ENCODE measurements at places on chromosomes 13 and 19. TPM values are rescaled to one million over a fixed set of nuclear protein-coding genes. Genes with fewer than 3 reads are reported as not detected.

TLE6 gene
- 0.41 TPM for total RNA-seq

- no peak for DNase-seq
- H3K4me3 ChIP-seq: peak overlapping the region; percentile 17
- peak overlapping the region; percentile 67 for H3K27ac ChIP-seq
- peaks cover 37% of the 10 kb centered on the region for H3K4me1 ChIP-seq
- no peaks in the 10 kb centered on the region for H3K27me3 ChIP-seq
These were observed 4.9 kb downstream of the RCBTB2 start for GRCh38 chr13:48527955-48528354.

DNA sequence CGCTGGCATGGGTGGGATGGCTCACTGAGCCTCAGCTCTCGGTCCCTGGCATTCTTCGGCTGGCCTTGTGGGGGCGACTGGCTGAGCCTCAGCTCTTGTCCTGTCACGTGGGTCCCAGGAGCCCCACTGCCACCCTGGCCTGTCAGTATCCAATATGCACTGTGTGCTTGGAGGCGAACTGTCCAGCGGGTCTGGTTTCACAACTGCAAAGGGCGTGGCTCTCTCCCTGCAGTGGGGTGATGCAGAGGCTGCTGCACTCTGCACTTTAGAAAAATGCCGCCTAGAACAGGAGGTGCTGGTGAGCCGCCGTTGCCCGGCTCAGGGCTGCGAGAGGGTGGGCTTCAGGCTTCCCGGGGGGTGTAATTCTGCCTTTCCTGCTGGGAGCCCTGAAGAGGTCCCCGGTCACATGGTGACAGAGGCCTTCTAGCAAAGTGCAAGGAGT is 17.0 kb upstream of the TMEM255B start:
- H3K4me1 ChIP-seq: no peaks in the 10 kb centered on the region
- no peak for DNase-seq
- H3K27me3 ChIP-seq: peaks cover 6% of the 10 kb centered on the region
- H3K27ac ChIP-seq: no peak overlapping the region
- no peak overlapping the region for H3K4me3 ChIP-seq

ZNF723 gene
- not detected for total RNA-seq

DNA sequence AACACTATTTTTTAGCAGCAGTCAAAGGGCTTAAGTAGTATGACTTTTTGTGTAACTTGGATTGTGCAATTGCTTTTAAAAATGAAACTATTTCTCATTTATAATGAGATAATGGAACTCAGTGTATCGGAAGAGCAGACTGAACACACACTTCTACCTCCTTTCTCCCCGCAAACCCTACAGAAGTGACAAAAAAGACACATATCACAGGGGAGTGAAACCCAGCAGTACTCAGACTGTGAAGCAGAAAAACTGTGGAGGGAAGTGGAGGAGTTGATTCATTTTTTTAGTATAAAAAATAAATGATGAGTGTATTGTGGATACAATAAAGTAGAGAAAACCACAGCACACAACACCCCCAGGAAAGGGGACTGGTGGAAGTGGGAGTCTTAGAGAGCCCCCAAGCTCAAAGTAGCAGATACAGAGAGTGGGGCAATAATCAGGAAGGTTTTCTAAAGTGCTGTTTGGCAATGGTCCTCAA is 9.7 kb downstream of the LPAR6 start:
- H3K27ac ChIP-seq: peak overlapping the region; percentile 93
- no peak overlapping the region for H3K4me3 ChIP-seq
- no peak for DNase-seq
- H3K36me3 ChIP-seq: no peaks in the 10 kb centered on the region
- no peaks in the 10 kb centered on the region for H3K27me3 ChIP-seq

GRCh38 chr13:94800423-94800822 is 88.1 kb upstream of the SOX21 start:
- H3K27me3 ChIP-seq: no peaks in the 10 kb centered on the region
- H3K27ac ChIP-seq: no peak overlapping the region
- H3K4me3 ChIP-seq: no peak overlapping the region
- H3K4me1 ChIP-seq: no peaks in the 10 kb centered on the region
- no peaks in the 10 kb centered on the region for H3K36me3 ChIP-seq
- no peak for DNase-seq

DNA sequence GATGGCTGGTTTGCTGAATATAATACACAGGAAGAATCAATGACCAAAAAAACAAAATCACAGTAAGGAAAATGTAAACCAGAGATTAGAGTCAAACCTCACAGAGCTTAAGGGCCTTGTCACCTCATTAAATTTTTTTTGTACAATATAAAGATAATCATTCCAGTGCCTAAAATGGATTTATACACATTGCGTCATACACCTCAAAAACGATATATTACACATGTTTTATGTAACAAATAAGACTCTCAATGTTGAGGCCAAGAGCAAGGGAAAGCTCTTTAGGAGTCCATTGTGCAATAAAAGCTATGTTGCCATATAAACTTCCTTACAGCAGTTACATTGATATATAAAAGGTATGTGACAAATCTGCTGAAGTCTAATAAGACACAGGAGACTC is 856.7 kb upstream of the SLITRK1 start:
- no peaks in the 10 kb centered on the region for H3K4me1 ChIP-seq
- no peaks in the 10 kb centered on the region for H3K27me3 ChIP-seq

GRCh38 chr13:42633495-42633894 is 59.5 kb downstream of the TNFSF11 start:
- no peak for DNase-seq
- no peaks in the 10 kb centered on the region for H3K27me3 ChIP-seq
- H3K4me1 ChIP-seq: no peaks in the 10 kb centered on the region
- no peak overlapping the region for H3K4me3 ChIP-seq
- H3K36me3 ChIP-seq: no peaks in the 10 kb centered on the region

DNA sequence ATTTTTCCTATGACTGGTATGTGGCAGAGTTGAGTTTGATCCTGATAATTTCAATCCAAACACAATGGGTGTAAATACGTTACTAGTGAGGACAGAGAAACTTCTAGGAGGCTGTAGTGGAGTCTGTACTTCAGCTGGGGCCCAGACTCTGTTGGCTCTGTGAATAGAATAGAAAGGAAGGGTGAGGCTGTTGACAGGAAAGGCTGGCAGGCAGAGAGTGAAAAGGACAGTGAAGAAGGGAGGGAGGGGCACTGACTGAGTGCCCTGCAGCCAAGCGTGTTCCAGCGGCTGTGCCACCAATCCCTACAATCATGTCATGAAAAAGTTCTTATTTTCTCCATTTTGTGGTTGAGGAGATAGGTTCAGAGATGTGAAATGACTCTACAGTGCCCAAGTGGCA is 80.5 kb downstream of the MBNL2 start:
- no peak overlapping the region for H3K4me3 ChIP-seq
- no peaks in the 10 kb centered on the region for H3K27me3 ChIP-seq
- H3K36me3 ChIP-seq: no peaks in the 10 kb centered on the region
- H3K27ac ChIP-seq: peak overlapping the region; percentile 29
- H3K4me1 ChIP-seq: peaks cover 91% of the 10 kb centered on the region
- no peak for DNase-seq

DNA sequence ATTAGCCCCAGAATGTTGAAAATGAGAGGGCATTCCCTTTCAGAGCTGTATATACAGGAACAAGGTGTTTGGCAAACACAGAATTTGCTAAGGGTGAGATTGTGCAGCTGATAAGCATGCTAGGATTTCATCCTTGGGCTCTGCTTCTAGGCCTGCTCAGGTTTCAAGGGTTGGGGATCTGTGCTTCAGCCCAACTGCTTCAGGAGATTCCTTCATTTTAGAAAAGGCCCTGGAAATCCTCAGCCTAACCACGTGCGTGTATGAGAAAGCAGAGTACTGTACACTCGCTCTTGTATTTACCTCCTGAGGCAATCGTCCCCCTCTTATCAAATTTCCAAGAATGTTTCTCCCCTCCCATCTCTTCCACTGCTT is 291.6 kb upstream of the ARGLU1 start:
- no peak overlapping the region for H3K4me3 ChIP-seq
- no peaks in the 10 kb centered on the region for H3K27me3 ChIP-seq
- H3K27ac ChIP-seq: no peak overlapping the region
- no peak for DNase-seq
- H3K36me3 ChIP-seq: no peaks in the 10 kb centered on the region

DNA sequence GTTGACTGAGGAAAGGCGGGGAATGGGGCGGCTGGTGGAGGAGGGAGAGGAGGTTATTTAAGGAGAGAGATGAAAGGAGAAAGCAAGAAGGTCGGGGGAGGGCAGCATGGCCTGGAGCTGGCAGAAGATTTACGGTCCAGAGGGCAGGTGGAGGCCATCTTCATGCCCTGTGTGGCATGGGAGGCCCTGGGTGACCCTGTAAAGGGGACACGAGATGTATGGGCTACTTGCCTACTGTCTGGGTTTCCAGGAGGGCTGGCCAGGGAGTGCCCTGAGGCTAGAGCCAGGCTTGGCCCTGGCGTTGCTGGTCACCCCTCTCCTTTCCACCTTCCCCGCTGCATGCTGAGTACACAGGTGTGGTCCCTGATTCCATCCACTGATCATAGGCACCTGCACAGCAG is 6.1 kb downstream of the WTIP start:
- no peak overlapping the region for H3K27ac ChIP-seq
- no peak for DNase-seq
- H3K27me3 ChIP-seq: no peaks in the 10 kb centered on the region
- peaks cover 11% of the 10 kb centered on the region for H3K36me3 ChIP-seq

PNMA8A gene
- 10.9 TPM for total RNA-seq

DNA sequence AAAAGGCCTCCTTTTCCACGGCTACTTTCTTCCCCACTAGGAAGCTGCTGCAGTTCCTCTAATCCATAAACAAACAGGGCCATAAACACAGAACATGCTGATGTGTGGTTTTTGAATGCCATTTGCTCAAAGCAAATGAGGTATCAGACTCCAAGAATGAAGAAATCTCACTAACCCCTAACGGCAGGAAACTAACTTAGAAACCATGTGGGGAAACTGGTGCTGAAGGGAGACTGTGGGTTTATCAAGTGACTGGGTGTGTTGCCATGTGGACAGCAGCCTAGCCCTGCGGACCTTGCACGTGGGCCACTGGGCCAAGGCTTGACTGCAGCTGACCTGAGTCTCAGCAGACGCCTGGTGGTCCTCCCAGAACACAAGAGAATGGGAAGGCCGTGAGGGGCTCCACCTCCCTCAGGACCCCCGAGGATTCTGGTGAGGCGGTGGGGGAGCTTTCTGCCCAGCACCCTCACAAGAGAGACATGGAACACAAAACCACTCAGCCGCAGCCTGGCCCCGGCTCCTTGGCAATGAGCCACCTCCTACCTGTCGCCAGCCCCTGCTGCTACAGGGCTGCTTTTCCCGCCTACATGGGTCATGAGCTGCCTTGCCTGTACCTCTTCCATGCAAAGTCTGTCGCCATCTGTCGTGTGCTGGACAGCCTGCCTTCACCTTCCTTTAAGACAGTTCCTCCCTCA is 10.6 kb downstream of the SLC15A1 start:
- H3K4me1 ChIP-seq: no peaks in the 10 kb centered on the region
- no peak overlapping the region for H3K27ac ChIP-seq
- H3K4me3 ChIP-seq: no peak overlapping the region
- no peaks in the 10 kb centered on the region for H3K36me3 ChIP-seq

GZMM gene
- total RNA-seq: not detected

DNA sequence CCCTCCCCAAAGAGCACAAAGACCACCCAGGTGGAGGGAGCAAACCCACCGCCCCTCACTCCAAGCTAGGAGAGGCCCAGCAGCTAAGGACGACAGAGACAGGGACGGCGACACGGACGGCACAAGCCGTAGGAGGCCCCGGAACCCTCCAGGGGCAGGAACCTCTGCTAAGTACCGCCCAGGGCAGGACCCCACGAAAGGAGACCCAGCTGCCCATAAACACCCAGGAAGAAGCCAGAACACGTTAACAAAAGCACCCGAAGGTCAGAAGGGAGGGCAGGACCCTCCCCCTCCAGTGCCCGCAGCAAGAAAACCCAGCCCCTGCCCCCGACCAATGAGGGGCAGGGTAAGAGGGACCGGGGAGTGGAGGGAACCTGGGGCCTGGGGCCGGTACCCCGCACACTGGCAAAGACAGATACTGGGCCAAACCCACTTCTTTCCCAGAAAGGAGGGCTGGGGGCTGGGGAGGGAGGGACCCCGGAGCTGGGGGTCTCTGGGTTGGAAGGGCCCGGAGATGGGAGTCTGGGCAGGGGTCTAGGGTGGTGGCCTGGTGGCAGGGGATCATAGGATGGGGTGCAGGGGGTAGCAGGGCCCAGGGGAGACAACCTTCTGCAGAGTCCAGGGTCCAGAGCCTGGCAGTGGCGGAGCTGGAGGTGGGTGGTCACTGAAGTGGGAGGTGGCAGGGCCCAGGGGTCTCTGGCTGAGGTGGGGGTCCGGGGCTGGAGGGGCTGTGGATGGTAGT is 2.4 kb downstream of the BTBD2 start:
- H3K27me3 ChIP-seq: no peaks in the 10 kb centered on the region
- H3K4me3 ChIP-seq: no peak overlapping the region
- H3K27ac ChIP-seq: no peak overlapping the region

LGALS14 gene
- not detected for total RNA-seq

- no peak for DNase-seq
- peak overlapping the region; percentile 2 for H3K4me3 ChIP-seq
- H3K27me3 ChIP-seq: no peaks in the 10 kb centered on the region
- H3K27ac ChIP-seq: no peak overlapping the region
These were observed 17.9 kb upstream of the RFC3 start for GRCh38 chr13:33799950-33800592.

DNA sequence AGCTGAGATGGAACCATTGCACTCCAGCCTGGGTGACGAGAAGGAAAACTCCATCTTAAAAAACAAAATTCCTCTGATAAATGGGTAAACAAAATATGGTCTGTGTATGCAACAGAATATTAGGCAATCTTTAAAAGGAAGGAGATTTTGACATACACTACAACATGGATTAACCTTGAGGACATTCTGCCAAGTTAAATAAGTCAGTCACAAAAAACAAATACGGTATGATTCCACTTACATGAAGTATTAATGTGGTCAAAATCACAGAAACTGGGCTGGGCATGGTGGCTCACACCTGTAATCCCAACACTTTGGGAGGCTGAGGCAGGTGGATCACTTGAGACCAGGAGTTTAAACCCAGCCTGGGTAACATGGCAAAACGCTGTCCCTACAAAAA is 3.0 kb upstream of the ZNF444 start:
- DNase-seq: no peak
- no peaks in the 10 kb centered on the region for H3K27me3 ChIP-seq
- peaks cover 20% of the 10 kb centered on the region for H3K4me1 ChIP-seq
- no peak overlapping the region for H3K27ac ChIP-seq
- no peaks in the 10 kb centered on the region for H3K36me3 ChIP-seq

GRCh38 chr13:39859898-39860297 is 204.4 kb downstream of the COG6 start:
- H3K4me1 ChIP-seq: no peaks in the 10 kb centered on the region
- H3K27me3 ChIP-seq: no peaks in the 10 kb centered on the region
- no peaks in the 10 kb centered on the region for H3K36me3 ChIP-seq
- H3K4me3 ChIP-seq: no peak overlapping the region

GRCh38 chr19:44303320-44303719 is 1.5 kb downstream of the ZNF235 start:
- H3K27ac ChIP-seq: no peak overlapping the region
- peaks cover 12% of the 10 kb centered on the region for H3K4me1 ChIP-seq
- DNase-seq: no peak
- no peaks in the 10 kb centered on the region for H3K27me3 ChIP-seq

AP1M2 gene
- total RNA-seq: not detected

- H3K27ac ChIP-seq: no peak overlapping the region
- DNase-seq: no peak
- H3K4me1 ChIP-seq: peaks cover 6% of the 10 kb centered on the region
- no peak overlapping the region for H3K4me3 ChIP-seq
These were observed 5.7 kb downstream of the R3HDM4 start for GRCh38 chr19:907183-907853.
